Mesenteric fat pad (tissue), 1 donor: ENCODE measurements at places on chromosomes 6 and 20.

DNA sequence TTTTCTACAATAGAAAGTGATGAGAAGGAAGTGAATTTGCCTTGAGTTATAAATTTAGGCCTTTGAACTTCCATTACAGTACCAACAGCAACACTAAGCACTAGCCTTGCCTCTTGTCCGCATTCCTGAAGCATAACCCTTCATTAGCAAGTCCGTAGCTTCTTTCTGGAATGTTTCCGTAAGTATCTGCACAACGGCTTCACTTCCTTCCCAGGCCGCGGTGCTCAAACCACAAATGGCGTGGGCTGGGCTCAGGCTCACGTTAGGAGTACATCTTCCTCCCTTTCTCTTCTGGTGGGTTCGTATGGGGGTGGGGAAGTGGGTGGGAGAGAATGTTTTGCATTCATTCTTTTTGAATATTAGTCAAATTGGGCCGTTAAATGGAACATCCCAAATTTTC lies 193.8 kb upstream of the SNX9 start:
- DNase-seq = no peak

DNA sequence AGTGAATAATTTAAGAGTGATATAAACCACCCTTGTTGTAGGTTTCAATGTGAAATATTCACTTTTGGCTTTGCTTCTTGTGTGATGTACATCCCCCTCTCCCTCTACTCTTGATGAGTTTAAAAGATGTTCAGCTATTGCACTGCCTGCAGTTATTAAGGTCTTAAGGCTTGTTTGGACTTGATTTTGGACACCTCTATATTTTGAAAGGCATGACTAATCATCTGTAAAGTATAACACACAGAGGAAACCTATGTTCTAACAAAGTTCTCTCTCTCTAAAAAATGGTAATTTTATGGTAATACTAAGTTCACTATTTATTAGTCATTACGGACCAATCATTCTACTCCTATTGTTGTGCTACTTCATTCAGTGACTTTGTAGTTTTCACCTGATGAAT lies 1719.9 kb downstream of the GRIK2 start:
- DNase-seq = no peak

GRCh38 chr6:45118754-45119153 lies 209.4 kb upstream of the RUNX2 start:
- DNase-seq = no peak

- no peak for DNase-seq
Measured at GRCh38 chr20:54100563-54100962, 30.2 kb upstream of the BCAS1 start.

DNA sequence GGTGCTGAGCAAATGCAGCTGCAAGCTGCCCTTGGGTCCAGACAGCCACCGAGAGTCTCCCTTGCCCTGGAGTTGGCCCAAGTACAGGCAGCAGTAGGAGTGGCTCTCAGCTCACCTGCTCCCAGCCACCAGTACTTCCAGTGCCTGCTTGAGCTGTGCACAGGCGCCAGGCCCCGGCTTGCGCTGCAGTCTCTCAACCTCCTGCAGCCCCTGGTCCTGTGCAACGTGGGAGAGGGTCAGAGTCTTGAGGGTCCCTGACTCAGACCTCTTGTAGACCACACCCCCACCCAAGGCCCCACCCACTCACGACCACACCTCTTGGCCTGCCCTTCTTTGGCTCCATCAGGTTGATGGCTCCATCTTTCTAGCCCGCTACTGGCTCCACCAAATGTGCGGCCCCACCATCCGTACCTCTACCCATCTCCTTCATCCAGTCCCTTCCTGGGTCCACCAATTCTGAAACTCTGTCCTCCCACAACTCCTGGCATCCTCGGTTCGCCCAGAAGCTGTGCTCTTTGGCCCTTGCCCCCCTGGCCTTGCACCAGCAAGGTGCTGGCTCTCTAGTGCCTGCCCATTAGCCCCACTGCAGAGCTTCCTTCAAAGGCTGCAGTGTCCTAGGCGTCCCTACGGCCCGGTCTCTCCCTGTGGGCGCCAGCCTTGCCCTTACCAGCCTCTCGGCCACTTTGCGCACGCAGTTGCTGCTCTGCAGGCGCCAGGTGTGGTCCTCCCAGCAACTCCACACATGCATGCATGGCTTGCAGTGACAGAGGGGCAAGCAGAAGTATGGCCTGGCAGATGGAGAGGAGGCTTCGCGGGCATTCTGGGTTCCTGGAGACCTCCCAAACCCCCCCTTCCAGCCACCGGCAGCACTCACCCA lies 16.5 kb upstream of the SPAG4 start:
- peak; percentile 77 for DNase-seq

DNA sequence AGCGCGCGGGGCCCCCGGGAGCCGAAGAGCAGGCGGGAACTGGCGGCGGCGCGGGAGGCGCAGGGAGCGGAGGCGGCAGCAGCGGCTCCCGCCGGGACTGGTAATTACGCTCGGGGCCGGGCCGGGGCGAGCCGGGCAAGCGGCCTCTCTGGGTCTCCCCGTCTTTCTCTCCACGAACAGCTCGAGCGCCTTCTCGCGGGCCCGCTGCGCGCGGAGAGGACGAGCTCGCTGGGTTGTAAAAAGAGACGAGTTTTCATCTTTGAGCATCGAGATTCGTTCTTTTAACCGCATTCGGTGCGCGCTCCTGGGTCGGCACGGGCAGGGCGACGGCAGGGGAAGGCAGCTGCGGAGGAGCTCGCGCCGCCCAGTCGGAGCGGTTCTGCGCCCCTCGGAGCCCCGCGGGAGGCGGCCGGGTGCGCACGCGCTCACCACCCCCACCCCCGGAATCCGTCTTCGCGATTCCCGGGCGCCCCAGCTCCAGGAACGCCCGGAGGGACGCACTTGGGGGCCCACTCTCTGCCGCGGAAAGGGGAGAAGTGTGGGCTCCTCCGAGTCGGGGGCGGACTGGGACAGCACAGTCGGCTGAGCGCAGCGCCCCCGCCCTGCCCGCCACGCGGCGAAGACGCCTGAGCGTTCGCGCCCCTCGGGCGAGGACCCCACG lies 38.0 kb downstream of the YTHDF1 start:
- no peak for DNase-seq

- DNase-seq = no peak
Measured at GRCh38 chr6:15549371-15549770, 113.5 kb downstream of the DTNBP1 start.

DNA sequence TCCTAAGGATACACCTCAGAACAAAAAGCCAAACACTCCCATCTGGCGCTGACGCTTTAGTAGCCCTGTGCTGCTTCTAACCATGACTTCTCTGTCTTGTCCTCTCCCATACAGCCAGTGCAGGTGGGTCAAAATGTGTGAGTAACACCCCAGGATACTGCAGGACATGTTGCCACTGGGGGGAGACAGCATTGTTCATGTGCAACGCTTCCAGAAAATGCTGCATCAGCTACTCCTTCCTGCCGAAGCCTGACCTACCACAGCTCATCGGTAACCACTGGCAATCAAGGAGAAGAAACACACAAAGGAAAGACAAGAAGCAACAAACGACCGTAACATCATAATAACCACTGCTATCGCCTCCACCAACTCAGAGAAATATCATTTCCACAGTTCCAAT lies 1.4 kb downstream of the DEFB132 start:
- DNase-seq = no peak

DNA sequence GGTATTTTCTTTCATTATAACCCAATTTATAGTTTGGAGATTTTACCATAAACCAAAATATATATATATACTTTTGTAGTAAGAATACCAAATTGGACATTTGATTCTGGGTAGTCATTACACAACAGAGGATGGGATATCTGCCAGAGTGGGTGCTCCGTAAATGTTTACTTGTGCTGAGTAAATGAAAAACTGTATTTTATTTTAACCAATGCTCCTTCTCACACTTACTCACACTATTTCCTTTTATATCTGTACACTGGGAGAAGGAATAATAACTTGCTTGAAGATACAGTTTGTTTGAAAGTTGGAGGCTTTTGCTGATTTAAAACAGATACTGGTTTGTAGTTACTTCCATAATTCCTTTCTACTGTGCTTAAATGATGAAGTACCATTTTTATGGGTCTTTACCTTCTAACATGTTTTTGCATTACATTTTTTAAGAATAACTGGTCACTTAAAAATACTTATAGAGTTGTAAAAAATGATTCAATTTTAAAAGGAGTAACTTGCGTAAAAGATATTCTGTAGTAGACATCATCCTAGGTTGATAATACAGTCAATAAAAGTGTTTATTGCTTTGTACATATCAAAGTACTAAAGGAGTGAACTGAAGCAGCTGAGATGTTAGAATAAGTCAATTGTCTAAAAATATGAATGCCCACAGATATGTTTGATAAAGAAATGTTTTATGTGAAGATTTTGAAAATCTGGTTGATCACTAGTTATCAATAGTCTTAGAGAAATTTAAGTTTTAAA lies 411.7 kb downstream of the UTRN start:
- DNase-seq = no peak

DNA sequence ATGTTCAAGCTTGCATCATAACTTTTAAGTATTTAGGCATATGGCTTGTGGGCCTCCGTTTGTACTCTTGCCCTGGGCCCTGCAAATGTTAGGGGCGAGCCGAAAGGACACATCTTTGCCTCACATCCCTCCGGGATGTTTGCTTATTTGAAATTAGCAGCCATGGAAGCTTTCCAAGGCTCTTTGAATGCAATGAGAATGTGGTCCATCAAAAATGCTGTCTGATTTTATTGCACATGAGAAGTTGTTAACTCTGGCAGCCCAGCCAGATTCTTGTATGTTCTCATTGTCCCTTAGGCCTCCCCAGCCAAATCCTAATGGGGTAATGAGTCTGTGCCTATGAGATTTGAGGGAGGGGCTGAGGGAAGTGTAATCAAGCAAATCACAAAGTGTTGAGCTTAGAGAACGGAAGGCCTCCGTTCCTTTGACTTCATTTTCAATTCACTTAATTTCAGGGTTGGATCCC lies 261.2 kb upstream of the MARCKS start:
- no peak for DNase-seq

DNA sequence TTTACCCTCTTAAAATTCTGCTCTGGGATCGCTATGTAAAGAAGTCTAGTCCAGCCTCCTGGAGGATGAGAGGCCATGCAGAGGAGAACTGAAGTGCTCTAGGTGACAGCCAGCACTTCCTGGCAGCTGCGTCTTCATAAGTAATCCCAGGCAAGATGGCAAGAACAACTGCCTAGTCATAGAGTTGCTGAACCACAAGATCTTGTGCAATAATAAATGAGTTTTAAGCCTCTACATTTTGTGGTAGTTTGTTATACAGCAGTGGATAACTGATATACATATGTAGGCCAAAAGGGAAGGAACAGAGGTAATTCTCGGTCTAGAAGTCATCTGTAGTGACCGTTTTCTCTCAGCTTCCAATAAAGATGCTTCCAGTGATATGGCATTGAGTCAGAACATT lies 103.8 kb upstream of the FLRT3 start:
- DNase-seq = no peak

GRCh38 chr6:67802771-67803170 lies 832.3 kb upstream of the ADGRB3 start:
- no peak for DNase-seq
